ENCODE measurements at places on chromosomes 5 and 9.

DNA sequence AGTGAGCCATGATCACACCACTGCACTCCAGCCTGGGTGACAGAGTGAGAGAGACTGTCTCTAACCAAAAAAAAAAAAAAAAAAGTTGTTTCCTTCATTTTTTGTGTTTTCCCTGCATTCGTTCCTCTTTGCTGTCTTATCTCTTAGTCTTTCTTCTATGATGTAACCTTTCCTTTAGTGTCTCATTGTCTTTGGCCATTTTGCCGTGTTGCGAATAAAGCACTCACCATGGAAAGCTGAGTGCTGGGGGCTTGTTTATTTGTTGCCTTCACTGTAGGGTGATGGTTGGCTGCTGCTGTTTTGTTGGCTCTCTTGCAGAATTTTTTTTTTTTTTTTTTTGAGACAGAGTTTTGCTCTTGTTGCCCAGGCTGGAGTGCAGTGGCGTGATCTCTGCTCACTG is 7.7 kb downstream of the EHMT1 start:
- DNase-seq: no peak

DNA sequence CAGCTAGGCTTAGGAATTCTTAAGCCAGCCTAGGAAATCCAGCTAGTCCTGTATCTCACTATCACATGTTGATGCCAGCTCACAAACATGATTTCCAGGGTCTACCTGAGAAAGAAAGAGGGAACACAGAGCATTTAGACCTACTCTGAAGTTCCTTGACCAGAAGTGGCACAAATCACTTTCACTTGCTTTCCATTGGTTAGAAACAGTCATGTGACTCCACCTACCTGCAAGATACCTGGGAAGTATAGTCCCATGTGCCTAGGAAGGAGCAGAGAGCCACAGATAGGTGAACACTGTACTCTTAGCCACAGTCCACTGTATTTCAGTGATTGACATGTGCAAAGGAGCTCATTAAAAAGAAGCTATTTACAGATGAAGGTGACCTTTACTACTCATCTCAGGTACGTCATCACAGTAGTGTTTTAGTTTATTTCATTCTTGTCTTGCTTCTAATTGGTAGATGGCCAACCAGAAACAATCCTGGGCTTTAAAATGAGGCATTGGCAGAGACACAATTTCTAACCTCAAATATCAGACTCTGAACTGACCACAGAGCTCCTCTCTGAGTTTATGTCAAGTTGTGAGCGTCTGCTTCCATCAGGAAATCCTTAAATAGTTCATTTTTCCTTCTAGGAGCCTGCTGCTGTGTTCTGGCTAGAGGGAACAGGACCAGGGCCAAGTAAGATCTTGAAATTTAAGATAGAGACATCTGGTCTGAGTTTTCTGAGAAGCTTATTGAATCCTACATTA is 340.7 kb downstream of the TLE4 start:
- peak; percentile 22 for DNase-seq

DNA sequence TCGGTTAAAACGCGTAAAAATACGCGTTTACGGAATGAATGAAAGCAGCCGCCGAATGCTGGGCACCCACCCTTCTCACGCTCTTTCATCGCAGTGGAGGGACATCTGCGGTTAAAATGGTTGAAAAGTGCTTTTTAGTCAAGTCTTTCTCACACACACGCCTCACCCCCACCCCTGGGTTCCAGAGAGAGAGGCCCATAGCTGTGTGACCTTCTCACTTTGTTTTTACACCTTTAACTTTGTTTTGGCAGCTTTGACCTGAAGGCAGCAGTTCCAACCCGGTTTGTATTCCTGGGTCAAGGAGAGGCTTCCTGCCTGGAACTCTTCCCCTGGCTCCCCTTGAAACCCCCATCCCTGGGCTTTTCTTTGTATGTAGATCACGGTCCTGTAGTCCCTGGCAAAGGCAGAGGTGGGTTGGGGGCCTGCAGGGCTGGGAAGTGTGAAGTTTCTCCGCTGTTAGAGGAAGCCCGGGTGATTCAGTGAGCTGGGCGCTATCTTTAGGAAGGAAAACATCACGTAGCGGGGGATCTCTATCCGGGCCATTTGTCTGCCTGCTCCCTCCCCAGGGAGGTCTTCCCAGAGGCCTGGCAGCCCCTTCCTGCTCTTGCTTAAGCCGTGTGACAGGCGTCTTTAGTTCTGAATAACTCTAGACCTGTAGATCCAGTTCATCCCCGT is 29.6 kb downstream of the SPRY4 start:
- peak; percentile 70 for DNase-seq

DNA sequence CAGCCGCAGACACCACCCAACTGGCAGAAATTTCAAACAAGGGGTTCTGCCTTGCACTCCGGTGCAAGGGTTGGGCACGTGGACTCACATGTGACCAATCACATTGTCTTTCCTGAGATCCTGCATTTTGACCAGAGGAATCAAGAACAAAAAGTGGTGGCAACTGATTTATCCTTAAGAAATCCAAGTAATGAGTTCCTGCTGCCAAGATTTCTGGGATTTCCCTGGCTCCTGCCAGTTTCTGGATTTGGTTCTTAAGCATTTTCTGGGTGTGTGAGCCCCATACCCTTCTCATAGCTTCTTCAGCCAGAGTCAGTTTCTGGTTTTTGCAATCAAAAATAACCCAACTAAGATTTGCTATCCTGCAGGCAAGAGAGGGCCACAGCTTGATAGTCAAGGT is 17.4 kb upstream of the KCNIP1 start:
- no peak for DNase-seq

GRCh38 chr5:93186076-93186682 is 394.8 kb downstream of the NR2F1-AS1 start:
- DNase-seq: peak; percentile 86

DNA sequence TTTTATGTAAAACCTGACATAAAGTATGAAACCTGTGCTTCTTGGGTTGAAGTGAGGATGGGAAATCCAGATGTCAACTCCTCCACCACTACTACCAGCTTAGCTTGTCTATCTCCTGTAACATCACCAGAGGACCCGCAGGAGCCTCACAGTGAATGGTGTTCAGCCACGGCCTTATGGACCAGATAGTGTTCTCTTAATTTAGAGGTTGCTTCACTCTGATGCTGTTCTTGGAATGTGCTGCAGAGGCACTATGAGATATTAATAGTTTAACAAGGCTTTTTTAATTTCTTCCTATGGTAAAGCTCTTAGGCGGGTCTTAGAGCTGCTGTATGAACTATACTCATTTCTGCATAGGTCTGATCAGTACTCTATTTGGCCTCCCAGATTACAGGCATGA is 27.9 kb downstream of the NFX1 start:
- no peak for DNase-seq

GRCh38 chr5:154220625-154221024 is 30.1 kb downstream of the GALNT10 start:
- DNase-seq: peak; percentile 69

DNA sequence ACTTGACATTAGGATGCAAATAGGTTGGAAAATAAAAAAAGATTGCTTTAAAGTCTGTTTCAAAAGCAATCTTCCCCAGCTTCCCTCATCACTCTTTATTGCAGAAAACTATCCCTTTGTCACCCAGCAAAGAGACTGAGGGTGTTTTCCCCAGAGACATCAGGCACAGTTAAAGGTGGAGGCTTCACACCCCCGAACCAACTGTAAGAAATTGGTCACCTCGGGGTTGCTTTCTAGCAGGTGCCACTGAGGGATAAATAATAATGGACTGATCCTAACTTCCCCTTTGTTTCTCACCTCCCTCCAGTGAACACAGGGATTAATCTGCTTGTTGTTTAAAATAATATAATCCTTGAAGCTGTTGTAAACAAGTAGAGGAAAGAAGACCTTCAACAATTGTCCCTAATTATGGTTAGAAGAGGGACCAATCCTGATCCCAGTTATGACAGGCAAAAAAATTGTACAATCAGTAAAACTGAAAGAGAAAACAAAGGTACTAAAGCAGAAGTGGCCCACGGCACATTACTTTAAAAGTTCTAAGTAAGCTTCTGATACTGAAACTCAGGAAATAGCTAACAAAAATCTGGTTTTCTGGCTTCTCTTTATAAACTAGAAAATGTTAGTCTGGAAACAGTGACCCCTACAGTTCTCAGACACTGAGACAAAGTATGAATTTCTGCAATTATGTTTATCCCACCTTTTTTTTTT is 6.6 kb upstream of the PCSK1 start:
- DNase-seq: no peak

GRCh38 chr5:145246961-145247744 is 588.0 kb downstream of the PRELID2 start:
- peak; percentile 44 for DNase-seq

DNA sequence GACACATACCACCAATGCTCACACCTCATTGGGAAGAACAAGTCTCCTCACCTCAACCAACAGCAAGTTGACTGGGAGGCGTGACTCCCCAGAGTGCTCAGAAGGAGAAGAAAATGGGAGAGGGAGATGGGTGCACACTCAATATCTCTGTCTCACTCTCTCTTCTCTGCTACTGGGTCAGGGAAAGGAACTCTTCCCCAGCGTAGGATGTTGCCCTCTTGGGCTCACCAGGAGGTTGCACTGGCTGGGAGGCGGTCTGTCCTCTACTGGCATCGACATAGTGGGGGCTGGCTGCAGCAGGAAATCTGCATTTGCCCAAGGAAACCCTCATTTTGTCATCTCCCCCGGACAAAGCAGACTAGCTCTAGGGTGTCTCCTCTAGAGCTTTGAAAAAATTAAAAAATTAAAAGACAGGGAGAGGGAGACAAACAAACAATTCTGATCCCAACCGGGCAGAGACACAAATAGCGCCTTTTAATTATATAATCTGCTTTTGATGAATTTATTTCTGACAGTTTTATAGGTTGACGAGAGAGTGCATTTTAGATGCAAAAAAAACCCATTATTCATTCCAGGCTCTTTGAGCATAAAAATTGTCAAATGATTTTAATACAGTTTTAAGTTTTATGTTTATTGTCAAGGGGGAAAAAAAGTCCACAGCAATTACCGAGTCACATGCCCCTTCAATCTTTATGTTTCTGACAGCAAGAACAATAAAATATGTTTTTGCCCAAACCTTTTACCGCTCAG is 179.3 kb upstream of the MVB12B start:
- no peak for DNase-seq

DNA sequence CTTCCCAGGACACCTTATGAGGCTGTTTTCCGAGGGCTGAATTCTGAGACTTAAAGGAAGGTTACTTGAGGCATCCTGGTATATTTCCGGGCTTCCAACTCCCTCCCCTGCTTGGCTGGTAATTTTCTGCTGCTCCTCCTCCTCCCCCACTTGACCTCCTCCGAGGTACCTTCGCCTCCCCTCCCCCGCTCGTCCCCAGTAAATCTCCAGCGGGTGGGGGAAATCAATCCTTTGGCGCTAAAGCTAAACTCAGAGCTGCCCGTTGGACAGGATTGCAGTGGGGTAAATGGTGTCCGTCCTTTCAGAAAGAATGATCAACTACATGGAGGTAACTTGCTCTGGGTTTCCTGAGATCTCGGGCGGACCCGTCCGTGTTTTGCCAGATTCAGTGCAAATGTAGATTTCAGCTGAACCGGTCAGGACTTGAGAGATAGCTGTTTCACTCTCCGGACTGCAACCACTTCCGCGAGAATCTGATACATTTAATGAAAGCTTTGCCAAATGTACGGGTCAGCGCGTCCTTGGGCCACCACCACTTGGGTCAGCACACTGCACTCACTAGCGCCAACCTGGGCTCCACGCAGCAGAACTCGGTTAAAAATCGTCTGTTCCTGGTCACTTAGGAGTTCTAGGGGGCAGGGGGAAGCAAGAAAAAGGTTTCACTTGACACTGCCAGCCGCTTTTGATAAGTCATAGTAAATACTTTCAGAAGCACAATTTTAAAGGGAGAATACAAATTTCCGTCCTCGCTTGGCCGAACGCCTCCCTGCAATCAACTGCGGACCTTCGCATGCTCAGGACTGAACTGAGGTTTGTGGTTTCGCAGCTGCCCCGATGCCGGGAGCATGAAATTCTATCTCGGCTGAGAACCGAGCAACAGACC is 4.6 kb upstream of the ISL1 start:
- DNase-seq: no peak

DNA sequence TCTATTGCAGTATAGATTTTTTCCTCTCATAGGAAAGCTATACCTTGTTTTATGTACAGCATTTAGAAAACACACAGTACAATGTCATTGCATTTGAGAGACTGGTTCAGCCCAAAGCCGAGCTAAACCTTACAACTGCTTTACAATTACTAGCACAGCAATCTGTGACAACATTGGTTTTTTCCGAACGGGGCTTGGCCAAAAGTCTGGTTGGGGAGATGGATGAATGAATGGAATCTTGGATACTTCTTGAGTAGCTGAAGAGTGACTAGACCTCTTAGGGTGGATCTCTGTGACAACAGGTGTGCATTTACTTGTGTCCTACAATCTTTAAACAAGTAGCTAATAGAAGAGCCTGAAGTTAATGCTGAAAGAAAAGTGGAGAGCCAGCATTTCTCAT is 1.2 kb downstream of the SGCD start:
- peak; percentile 39 for DNase-seq

- DNase-seq: peak; percentile 15
Observed at GRCh38 chr5:80591352-80591751, 21.3 kb upstream of the ANKRD34B start.

GRCh38 chr5:107248066-107248695 is 422.6 kb downstream of the EFNA5 start:
- peak; percentile 36 for DNase-seq

DNA sequence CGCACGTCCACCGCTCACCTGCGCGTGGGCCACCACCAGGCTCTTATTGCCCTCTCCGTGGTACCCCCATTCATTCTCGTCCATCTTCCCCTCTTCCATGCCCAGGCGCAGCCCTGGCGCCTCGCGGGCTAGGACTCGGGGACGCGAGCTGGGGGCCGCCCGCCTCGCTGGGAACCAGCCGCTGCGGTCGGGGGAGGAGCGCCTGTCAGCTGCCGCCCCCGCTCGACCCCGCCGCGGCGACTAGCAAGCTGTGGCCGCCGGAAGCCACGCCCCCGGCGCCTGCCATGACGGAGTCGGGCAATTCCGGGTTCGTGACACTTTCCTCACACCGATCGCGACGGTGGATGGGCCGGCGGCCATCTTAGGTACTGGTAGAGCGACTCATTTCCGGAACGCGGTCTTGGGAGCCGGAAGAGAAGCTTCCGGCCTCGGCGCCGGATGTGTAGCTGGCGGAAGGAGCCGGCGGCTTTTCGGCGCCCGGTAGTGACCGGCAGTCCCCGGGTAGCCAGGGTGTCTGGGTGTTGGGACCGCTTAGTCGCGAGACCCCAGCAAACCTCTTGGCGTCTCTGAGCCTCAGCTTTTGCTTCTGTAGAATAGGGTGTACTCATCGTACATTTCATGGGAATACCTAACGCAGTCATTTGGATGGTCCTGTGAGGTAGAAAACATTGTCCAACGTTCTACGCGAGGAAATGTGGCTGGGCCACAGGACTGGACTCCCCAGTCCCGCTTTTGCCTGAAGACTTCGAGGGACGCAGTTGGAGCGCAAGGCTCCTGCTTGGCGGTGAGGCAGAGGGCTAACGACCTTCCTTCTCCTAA is at the start of gene IPPK:
IPPK (minus strand) TSS at position 242 of the 819 bp plus-strand sequence; CDS start at position 99, 143 bp downstream.
- peak; percentile 99 for DNase-seq
